ENCODE measurements at places on chromosomes 2 and 18.

GRCh38 chr2:61018318-61018755 lies 282 bp upstream of the PUS10 start:
- no peak for DNase-seq

GRCh38 chr2:30934066-30934465 lies 126.8 kb upstream of the CAPN13 start:
- no peak for DNase-seq

DNA sequence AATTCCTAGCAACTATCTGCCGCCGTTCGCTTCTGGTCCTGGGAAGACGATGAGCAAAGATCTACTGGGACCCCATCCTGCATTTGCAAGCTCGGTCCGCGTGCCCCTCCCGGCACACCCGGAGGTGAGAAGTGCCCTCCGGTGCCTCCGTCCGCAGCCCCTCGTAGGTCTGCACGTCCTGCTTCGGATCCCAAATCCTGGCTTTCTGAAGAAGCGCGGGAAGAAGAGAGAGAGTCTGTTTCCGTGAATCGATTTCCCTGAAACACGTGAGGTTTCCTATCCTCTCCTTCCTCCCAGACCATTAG lies 5.0 kb upstream of the OSR1 start:
- DNase-seq: no peak

DNA sequence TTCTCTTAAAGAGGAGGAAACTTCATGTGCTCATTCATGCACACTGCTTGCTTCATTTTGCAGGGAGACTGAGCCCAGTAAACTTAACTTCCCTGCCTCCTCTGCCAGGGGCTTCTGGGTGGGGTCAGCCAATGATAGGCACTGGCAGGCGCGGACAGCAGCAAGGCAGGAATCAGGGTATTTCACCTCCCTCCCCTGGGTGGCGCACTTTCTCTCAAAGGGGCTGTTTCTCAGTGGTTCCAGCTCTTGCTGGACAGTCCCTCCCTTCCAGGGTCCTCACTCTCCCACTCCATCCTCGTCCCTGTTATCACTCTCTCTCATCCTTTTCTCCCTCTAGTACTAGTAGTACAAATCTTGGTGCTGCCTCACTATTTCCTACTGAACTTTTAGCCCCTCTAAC lies 320.5 kb upstream of the ZNF521 start:
- no peak for DNase-seq

- DNase-seq: no peak
Measured at GRCh38 chr2:24874035-24874434, 46.0 kb downstream of the ADCY3 start.

- DNase-seq: no peak
Measured at GRCh38 chr18:8208716-8209115, 400.5 kb upstream of the RAB12 start.

DNA sequence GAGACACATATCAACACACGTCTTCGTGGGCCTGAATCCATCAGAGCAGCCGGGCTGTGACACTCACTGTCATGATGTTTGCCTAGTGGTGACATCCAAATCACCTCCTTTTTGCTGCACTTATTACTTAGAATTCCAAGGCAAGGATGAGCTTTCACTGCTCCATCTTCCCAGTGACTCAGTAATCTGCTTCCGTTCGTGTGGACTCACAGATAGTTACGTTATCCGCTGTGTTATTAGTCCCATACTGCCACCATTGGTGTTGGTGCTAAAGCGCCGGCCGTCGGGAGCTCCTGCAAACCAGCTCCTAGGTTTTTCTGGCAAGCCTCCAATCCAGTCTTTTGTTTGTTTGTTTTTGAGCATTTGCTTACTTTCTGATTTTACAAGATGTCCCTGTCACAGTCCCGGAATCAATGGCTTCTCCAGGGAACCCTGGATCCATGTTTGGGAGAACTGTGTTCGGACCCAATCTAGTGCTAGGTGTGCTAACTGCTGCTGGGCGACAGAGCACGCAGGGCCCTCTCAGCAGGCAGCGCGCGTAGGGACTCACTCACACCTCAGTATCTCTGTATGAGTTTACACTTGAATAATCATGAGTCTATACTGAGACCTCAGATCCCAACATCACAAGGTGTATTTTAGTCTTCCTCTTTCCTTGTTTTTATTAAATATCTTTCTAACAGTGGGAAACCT lies 42.6 kb downstream of the HDAC4 start:
- no peak for DNase-seq

- DNase-seq: no peak
Measured at GRCh38 chr18:76554547-76555222, 59.6 kb upstream of the ZNF516 start.

GRCh38 chr2:112152476-112153178 lies 14.4 kb downstream of the FBLN7 start:
- no peak for DNase-seq

GRCh38 chr2:154428022-154428421 lies 270.5 kb upstream of the KCNJ3 start:
- no peak for DNase-seq

DNA sequence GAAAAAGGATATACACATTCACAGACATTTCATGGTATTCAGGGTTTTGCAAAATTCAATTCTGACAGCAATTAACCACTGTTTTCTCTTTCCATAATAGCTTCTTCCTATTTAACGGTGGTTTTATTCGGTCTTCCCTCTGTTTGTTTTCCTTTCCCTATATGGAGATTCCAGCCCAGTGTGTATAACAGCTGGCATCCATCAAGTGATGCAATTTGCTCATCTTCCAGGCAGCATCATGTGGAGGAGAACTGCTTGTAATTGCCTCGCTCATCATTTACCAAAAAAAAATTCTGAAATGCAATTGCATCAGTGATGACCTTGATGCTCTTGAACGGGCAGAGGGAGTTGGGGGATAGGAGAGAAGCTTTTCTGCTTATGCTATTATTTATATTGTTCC lies 165.9 kb upstream of the PGAP1 start:
- no peak for DNase-seq

DNA sequence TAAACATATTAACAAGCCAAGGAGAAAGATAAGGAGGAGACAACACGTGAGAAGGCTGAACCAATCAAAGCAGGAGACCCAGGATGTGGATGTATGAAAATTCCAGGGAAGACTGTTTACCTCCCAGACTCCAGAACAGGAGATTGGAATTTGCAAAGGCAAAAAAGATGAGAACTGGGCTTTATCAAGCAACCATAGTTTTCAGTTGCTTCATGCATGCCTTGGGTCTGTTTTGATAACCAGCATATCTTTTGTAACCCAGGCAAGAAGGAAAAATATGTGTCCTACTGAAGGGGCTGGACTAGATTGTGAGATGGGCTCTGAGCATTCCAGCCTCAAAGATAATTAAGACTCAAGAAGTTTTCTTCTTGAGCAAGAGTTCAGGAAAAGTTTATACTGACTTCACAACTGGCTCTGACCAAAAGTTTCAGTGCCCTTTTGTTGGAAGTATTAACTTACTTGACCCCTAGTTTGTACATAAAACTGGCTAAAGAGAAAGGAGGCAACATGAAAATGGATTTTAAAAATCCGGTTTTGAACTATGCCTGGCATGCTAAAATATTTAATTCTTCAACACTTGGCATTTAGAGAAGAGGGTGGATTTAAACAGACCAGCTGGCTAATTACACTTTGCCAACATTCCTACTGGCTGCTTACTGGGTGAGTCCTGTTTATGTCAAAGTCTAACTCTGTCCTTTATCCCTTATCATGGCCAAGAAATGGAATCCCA lies 79.3 kb upstream of the CD28 start:
- DNase-seq: no peak
